ENCODE measurements at places on chromosomes 3 and 15.

DNA sequence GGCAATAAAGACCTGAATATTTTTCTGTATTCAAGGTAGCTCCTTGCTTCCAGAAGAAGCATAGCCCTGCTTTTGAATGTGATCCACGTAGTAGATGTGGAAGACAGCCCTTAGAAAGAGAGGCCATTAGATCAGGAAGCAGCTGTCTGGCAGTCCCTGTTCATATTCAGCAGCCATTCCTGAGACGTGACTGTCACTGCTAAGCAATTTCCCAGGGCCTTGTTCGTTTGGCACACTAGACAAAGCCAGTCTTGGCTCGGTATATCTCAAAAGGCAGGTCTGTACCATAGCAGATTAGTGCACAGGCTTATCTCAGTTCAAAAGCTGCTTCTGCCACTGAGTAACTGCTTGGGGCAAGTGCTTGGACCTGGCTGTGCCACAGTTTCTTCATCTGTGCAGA, 287.8 kb upstream of the MCTP2 start:
- DNase-seq, result no peak

- no peak for DNase-seq
Observed at GRCh38 chr3:187744169-187745151, 808 bp downstream of the BCL6 start.

- no peak for DNase-seq
Observed at GRCh38 chr3:171028025-171028778, 1.7 kb upstream of the SLC2A2 start.

GRCh38 chr3:46655271-46655670, 38.2 kb downstream of the ALS2CL start:
- no peak for DNase-seq

DNA sequence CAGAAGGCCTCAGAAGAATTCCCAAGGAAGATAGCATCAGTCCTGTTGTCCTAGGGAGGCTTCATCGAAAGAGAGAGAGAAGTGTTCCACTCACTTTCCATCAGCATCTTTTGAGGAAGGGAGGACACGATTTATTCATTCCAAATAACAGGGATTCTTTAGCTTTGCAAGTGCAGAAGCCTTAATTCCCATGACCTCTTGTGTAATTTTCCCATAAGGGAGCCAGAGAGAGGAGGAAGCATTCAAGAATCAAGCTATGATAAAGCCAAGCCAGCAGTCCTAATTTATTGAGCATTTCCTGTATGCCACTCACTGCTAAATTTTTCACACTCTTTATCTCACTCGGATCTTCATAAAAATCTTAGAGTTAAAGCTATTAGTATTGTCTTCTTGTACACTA, 169.7 kb upstream of the MITF start:
- DNase-seq, result no peak

DNA sequence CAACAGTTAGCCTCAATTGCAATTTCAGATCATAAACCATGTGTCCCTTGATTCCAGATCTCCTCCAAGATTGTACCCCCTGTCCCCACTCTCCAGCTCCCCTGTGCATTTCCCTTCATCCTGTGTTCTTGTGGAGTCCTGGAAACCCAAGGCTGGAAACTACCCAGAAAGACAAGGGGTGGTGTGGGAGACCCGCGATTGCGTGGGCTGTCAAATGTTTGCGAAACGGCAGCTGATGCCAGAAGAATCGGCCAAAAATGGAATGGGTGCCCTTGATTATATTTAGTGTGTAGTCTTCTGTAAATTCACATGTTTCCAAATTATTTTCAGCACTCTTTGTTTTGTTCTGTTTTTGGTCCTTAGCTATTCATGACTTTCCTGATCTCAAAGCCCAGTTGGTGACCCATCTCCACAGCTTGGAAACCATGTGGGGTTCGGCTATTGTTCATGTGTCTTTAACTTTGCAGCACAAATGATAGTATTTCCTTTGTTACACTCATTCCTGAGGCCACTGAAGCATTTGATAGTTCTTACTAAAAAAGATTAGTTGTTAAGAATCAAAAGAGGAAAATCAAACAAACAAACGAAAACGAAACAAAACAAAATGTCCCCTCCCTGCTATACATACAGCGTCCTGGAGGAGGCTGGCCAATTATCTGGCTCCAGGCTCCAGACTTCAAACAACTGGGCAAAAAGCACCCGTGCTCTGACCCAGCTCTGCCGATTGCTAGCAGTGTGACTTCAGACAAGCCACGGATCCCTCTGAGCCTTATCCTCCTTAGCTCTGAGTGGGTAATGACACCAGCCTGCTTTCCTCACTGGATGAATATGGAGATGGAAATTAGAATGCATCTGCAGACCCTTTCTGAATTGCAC, 120.9 kb downstream of the CACNA2D3 start:
- no peak for DNase-seq

GRCh38 chr3:161317077-161317476, 54.2 kb downstream of the SPTSSB start:
- DNase-seq, result no peak
